ENCODE measurements at places on chromosomes 1 and 21.

DNA sequence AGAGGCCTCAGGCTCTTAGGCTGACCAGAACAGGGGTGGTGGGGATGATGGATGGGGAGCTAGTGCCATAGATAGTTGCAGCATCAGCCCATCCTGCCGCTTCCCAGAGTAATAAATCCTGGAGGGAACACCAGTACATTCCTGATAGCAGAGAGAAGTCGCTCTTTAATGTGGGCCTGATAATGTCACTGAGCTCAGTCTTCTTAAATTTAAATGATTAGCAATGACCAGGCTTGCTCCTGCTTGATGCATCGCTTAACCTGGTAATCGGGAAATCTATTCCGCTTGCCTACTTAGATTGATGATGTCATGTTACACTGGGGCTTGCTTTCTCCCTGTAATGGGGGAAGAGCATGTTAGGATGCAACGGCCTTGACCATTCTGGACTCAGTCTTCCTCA, 218.6 kb upstream of the PLXNA2 start:
- DNase-seq = no peak

DNA sequence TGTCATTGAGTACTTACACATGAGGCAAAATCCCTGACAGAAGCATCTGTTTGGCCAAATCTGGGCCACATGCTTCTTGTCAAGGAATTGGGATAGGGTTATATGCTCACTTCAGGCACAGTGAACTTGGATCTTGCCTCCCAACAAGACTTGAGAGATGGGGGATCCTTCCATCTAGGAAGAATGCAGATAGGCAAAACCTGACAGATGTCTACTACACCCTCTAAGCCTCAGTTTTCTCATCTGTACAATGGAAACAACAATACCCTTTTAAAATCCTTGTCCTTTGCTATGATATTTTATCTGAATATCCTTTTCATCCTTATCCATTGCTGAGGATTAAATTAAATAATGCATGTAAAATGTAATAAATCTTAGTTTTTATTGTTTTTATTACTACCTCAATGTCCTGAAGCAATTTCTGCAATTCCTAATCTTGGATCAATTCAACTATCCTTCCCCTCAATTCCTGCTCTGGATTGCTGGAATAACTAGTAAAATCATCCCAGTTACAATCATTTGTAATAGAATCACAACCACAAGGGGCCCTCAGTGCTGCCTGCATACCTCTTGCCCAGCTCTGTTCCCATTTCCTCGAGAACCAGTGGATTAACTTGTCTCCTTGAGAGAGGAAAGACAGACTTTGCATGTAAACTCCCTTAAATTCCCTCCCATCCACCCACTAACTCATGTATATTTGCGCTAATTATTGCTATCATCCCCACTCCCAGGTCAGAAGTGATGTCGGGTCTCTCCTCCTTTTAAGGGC, 8.1 kb upstream of the XPR1 start:
- no peak for DNase-seq

DNA sequence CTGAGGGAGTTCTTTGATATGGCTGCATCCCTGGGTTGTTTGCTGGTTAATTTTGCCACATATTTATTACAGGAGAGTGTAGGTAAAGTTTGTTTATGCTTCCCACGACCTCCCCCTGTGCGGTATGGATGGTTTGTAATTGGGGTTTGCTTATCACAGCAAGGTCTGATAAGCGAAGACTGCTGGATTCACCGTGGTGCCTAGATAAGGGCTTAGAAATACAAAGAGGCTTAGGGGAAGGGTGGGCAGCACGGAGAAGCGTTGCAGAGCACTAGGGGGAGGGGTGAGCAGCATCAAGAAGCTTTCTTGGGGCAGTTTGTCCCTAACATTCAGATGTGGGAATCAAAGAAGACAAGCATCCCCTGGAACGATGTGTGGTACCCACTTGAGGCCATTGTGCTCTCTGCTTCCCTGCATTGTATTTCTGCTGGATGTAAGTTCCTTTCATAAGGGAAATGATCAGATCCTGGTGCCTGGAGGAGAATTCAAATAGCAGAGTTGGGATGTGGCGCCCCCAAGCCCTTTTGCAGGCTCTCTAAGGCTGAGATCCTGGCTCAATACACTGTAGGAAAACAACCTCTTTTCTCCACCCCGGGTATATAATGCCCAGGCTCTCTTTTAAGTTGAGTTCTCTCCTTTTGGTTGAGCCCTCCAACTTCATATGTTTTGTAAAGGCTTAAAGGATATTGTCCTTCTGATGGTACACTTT, 598.1 kb upstream of the ADGRL4 start:
- DNase-seq = no peak

GRCh38 chr1:30284728-30285475, 438.5 kb downstream of the MATN1 start:
- no peak for DNase-seq

DNA sequence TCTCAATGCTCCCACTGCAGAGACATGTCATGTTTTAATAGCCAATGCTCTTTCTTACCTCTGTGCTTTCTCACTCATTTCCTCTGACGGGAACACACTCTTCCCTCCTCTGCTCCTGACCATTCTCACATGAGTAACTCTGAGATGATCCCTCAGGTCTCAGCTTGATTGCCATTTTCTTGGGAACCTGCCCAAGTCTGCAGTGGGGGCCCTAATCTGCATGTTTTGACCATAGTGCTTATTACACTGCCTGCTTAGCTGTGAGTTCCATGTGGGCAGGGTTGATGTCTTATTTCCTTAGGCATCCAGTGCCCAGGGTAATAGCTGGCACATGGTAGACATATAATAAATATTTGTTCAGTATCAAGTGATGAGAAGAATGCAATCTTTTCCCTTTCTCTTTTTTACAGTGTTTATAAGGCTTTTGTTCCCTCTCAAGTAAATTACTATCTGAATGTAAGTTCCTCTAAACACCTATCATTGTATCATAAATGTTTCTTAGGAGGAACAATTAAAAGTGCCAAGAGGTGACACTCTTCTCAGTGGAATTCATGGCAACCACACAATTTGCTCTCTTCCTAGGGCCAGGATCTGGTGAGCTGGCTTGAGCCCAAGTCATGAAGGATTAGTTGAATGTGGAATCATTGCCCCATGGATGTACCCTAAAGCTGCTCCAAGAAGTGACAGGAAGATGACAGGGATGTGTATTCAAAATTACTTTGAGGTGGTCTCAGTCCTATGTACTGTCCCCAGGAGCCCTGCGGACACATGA, 485.4 kb upstream of the USP24 start:
- no peak for DNase-seq

DNA sequence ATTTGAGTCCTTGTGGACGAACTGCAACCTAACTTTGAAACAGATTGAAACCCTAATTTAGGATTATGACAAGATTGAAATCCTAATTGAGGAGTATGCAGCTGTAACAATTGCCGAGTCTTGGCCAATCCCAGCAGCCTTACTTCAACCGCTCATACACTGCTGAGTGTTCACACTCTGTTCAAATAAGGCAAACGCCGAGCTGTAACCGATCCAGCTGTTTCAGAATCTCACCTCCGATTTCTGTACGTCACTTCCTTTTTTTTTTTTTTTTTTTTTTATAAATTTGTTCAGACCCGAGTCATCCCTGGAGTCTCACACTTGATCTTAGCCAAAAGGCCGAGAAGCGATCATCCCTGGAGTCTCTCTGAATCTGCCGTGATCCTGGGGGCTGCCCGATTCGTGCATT, 22.3 kb upstream of the ATP5PO start:
- DNase-seq = no peak

- no peak for DNase-seq
These were observed 45.3 kb downstream of the JAK1 start for GRCh38 chr1:64920941-64921589.

- DNase-seq = peak; percentile 69
These were observed 525.3 kb downstream of the KIF26B start for GRCh38 chr1:245679821-245680780.

DNA sequence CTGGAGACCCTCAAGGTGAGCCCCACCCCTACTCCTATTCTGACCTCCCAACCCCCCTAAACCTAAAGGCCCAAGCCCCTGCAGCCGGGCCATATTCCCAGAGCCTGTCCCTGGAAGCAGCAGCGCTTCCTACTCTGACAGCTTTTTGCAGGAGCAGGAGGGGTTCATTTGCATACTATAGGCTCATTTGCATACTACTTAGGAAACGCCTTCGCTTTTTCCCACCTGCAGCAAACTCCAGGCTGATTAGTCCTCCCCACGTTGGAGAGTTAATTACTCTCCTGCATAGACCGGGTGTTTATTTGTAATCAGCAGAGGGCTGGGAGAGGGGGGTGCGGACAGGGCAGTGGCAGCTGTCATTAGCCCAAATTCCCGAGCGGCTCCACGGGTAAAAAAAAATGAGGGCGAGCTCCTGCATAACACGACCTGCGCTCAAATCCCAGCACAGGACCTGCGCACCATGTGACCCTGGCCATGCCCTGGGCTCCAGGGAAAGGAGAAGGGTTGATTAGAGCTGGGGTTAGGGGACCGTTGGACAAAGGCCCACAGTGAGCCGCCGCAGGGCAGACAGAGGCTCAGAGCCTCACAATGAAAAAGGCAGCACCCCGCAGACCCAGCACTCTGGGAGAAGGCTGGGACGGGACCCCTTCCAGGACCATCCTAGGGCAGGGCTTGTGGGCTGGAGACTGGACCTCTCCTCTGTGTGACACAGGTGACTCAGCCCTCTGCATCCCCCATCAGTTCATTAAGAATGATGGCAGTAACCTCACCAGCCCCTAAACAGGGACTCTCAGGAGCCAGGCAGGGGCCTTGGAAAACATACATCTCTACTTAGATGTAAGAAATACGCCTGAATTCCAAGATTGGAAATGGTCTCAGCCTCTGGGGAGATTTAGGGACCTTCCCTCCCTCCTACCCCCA, 9.9 kb upstream of the C1QA start:
- no peak for DNase-seq

DNA sequence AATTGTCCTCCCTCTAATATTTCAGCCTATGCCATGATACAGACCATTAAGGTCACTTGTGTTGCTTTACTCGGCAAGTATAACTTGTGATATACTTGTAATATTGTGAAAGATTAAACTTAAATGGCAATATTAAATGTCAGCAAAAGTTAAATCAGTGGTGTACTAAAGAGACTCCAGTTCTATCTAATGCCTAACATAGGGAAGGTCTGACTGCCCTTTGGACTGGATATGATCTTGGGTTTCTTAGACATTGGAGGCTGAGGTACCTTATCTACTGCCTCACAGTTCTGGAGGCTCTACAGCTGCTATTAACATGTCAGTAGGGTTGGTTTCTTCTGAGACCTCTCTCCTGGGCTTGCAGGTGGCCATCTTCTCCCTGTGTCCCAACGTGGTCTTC, 89.9 kb downstream of the MT1HL1 start:
- no peak for DNase-seq

DNA sequence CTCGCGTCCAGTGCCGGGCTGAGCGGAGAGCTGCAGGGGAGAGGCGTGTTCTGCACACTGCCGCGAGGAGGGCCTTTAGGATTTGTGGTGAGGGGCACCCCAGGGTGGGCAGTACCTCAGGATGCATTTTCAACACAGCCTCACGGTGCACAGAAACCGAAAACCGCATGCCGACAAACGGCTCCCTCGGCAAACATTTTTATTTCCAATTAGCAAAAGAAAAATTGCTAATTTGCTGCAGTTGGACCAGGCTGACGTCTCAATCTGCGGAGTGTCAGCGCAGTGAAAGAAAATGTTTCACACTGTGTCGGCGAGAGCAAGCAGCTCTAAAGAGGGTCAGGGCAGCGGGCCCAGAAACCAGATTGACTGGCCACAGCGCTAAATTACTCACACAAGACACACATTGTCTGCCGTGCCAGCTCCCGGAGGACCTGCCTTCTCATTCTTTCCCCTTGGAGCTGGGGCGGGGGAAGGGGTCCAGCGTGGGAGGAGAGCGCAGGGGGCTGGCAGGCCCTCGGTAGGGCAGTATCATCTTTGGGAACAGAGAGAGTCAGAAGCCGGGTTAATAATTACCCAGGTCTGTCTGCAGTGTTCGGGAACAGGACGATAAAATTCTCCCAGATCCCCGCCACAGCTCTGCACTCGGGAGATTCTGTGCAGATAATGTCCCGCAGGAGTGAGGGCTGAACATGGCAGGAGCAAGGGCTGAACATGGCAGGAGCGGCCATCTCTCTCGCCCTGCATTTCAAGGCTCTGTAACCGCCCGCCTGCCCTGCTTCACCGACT, 150.2 kb downstream of the PRDM16 start:
- DNase-seq = peak; percentile 98

DNA sequence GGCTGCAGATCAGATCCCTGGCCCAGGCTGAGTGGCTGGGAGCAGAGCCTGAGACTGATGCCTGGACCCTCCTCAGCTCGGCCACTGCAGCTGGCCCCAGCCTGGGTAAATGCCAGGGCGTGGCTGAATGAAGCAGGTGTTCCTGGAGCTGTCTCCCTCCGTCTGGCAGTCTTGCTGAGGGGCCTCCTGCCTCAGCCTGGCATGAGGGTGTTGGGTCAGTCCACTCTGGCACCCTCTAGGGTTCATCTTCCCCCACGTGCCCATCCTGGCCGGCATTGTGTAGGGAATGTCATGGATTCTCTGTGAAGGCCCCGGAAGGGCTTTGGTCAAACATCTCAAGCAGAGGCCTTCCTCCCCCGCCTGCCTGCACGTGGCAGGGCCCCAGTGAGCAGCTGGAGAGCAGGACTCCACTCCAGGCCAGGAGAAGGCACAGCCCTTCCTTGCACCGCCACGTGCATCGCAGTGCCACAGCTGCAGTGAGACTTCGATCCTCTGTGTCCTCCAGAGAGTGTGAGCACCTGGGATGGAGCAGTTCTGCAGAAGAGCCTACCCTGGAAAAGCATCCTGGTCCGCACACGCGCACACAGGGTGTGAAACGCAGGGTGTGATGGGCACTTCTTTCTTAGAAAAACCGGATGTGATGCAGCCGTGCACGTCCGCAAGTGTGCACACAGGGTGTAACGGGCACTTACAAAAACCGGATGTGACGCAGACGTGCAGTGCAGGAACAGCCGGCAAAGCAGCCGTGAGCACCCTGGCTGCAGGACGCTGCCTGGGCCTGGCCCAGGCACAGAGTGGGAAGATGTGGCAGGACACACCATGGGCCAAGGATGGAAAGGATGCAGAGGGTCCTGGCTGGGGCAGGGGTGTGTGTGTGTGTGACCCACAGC, 4.6 kb upstream of the KRTAP10-4 start:
- DNase-seq = no peak

DNA sequence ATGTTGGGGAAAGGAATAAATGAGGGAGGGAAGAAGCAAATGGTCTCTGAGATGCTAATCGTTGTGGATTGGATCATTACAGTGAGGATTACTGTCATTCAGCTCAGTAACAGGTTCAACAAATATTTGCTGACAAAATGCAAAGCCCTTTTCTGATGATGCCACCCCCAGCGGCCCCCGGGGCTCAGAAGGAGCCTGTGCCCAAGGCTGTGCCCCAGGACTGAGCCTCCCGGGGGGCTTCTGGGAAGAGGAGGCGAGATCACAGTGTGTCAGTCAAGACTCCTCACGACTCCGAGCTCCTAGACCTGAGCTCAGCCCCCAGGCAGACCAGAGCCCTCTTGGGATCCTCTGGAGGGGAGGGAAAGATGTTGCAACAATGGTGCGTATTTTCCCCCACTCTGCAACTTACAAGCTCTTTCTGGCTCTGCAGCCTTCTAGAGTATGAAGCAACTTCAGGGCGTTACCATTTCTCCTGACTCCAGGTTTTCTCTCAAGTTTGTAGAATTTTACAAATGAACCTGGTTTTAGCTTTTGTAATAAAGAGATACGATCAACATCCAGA, 20.8 kb downstream of the EPHA8 start:
- DNase-seq = no peak

- DNase-seq = no peak
These were observed 3.0 kb downstream of the CAMSAP2 start for GRCh38 chr1:200741551-200742207.
